ENCODE measurements at places on chromosomes 6 and 20.

DNA sequence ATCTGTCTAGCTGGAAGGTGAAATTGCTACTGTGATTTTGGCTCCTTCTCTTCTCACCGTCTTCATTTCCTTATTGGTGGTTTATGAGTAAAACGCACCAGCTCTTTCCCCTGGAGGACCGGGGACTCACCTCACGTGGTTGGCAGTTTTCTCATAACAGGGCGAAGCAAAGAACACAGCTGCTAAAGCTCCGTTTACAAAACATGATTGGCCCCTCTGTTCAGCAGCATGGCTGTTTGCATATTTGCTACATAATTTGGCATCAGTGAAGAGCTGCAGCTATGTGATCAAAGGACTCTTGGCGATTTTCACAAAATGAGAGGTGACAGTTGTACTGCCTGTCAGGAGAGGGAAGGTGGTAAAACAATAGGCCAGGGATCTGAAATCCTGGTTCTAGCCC, 20.5 kb upstream of the TMEM181 start:
- no peak for DNase-seq

DNA sequence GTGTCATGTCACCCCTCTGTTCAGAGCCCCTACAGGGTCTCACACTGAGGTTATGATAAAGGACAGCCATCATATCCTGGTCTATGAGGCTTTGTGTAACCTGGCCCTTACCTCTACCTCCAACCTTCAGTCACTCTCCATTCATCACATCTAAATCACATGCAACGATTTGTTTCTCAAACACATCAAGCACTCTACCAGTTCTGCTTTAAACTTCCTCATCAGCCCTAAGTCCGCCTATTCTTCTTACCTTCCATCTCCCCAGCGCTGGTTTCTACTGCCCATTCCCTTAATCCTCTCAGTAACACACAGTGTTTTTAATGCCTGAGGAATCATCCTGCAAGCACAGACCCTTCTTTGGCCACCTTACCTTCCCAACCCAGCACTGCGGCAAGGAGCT, 17.9 kb upstream of the BACH2 start:
- no peak for DNase-seq

DNA sequence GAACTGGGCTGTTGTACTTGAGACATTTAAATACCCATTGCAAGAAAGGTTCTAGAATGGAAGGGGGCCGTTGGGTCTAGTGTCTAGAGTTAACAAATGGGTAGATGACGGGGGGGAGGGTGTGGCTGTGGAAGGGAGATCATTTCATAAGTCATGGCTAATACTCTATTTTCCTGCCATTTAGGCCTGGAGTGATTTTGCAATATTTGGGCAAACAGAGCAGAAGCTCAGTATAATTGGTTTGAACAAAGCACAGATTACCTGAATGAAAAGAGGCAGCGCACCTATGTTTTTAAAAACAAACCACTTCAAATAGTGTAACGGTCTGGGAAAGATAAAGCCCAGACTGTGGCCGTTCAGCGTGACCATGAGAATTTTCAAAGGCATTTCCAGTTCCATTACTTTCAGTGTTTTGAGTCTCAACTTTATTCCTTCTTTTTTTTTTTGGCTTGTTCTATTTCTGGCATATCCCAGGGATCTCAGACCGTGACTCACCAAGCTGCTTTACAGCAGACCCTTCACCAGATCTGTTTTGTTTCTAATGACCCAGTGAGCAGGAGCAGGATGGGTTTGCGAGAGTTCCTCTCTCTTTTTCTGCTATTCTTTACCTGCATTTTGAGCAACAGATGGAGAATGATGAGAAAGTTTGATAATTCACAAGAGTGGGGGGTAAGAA, 73.7 kb downstream of the LYRM2 start:
- DNase-seq, result no peak

- DNase-seq, result no peak
These were observed 29.4 kb downstream of the NCOA5 start for GRCh38 chr20:46060301-46060881.

- DNase-seq, result no peak
These were observed 72.4 kb downstream of the SYTL3 start for GRCh38 chr6:158722176-158722729.

DNA sequence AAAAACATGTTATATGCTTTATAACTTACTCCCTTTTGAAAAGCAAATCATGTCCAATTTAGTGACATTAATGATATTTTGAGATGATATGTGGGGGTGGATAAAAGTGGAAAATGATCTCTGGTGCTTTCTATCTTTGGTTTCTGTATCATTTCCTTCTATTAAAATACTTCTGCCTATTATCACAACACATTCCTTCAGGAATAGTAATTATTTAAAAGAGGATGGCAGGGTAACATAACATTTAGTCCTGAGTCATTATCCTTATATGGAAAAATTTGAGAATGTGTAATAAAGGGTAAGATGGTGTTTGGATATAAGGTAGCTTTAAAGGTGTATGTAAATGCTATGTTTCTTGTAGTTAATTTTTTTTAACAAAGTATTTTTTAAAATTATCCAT, 657.7 kb downstream of the PHF3 start:
- DNase-seq, result no peak

GRCh38 chr6:66376001-66376400, 669.0 kb upstream of the EYS start:
- DNase-seq, result no peak

DNA sequence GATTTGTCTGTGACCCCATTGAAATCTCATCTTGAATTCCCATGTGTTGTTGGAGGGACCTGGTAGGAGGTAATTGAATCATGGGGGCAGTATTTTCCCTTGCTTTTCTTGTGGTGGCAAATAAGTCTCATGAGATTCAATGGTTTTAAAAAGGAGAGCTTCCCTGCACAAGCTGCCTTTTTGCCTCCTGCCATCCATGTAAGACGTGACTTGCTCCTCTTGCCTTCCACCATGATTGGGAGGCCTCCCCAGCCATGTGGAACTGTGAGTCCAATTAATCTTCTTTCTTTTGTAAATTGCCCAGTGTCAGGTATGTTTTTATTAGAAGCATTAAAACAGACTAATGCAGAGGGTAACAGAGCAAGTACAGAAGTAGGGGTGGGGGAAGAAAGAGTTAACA, 1097.0 kb upstream of the ADGRB3 start:
- no peak for DNase-seq

DNA sequence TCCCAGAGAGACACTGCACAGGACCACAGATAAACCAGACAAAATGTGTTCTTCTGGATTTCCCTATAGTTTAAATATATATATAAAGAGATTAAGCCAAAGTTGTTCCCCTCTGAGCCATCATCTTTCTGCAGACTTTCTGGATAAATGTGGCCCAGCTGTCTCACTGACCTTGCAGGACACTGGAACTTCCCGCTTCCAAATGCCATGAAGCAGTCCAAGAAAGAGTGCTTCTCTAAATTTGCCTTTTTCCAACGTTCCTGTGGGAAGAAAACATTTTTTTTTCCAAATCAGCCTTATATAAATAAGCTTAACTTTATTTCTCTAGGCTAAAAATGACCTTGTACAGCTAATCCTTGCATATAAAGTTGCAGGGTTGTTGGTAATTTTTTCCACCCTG, 65.7 kb downstream of the CYP39A1 start:
- DNase-seq, result no peak

DNA sequence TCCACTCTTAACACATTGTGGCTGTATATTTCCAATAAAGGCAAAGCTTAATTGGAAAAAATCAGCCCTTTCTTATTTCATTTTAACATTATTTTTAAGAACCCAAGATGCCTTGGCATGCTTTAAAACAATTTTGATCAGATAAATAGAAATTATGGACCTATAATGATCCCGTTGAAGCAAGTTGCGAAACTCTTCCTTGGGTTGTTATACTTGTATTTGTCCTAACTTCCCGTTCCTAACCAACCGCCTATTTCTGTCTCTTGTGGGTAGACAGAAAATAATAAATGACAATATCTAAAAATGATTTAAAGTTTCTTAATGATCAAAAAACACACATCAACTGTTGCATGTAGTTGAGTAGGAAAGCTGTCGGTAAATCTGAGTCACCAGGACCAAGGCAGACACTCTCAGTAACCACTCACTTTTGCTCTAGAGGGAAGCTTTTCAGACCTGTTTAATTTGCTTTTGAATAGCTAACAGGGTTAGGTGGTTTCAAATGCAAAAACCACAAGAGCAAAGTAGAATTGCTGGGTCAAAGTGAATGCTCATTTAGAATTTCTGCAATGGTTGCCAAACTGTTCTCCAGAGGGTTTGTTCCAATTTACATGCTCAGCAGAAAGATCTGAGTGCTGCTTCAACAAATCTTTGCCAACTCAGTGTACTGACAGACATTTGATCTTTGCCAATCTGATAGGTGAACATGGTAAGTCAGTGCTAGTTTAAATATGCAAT, 34.2 kb upstream of the KCNK5 start:
- no peak for DNase-seq

GRCh38 chr6:151036869-151037680, 171.6 kb downstream of the MTHFD1L start:
- no peak for DNase-seq

- no peak for DNase-seq
These were observed 35.3 kb upstream of the GFOD1 start for GRCh38 chr6:13522656-13523055.

DNA sequence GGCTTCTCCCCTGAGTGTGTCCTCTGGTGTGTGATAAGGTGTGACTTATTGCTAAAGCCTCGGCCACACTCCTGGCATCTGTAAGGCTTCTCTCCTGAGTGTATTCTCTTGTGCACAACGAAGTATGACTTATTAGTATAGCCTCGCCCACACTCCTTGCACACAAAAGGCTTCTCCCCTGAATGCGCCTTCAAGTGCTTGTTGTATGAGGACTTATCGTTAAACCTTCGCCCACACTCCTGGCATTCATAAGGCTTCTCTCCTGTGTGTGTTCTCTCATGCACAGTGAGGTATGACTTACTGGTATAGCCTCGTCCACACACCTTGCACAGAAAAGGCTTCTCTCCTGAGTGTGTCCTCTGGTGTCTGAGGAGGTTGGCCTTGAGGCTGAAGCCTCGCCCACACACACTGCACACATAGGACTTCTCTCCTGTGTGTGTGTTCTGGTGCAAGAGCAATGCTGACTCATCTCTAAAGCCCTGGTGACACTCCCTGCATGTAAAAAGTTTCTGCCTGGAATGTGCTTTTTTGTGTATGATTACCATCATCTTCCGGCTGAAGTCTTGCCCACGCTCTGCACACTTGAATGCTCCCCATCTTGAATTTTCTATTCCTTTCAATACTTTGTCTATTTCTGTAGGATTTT, 20.4 kb downstream of the ZNF337 start:
- DNase-seq, result no peak

GRCh38 chr6:115323001-115323400, 737.7 kb downstream of the FRK start:
- DNase-seq, result no peak

DNA sequence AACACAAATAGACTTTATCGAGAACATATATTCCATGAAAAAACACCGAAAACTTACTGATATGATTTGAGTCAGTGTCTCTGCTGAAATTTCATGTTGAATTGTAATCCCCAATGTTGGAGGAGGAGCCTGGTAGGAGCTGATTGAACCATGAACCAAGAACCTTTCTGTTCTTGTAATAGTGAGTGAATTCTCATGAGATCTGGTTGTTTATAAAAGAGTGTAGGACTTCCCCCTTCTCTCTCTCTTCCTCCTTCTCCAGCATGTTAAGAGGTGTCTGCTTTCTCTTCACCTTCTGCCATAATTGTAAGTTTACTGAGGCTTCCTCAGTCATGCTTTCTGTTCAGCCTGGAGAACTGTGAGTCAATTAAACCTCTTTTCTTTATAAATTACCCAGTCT, 1289.3 kb upstream of the CITED2 start:
- no peak for DNase-seq

DNA sequence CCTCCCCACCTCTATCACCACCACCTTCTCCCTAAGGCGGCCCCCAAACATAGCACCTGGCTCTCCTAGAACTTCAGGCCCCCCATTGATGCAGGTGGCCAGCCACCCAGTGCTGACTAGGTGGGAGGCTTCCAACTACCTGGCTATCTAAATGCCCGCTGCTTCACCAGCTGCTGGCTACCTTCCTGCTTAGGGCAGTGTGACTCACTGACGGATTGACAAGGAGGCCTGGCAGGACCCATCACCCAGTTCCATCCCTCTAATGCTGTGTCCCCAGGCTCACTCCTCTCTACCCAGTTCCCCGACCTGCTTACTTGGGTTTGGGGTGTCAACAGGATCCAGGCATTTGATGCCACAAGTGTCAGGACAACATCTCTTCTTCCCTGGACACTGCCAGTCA, 1.1 kb downstream of the SLPI start:
- DNase-seq, result no peak

- DNase-seq, result no peak
These were observed 329.1 kb downstream of the LAMA2 start for GRCh38 chr6:129212081-129212480.

GRCh38 chr6:102520966-102521365, 1127.5 kb downstream of the GRIK2 start:
- DNase-seq, result no peak

- DNase-seq, result no peak
These were observed 49.0 kb upstream of the VSTM2L start for GRCh38 chr20:37853823-37854375.

DNA sequence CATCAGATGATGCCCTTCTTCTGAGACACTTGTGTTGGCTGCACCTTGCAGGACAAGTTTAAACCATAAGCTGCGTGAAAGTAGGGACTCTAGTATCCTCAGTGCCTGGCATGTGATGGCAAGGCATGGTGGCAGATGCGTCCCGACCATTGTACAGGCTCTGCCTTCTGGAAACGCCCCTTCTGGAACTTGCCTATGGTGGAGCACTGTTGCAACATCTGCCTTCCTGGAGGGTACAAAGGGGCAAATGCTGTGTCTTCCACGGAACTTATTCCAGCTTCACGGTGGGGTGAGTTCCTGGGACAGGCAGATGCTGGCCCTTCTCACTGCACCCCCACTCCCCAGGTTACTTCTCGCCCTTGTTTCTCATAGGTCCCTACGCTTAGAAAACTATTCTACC, 232.8 kb downstream of the THBS2 start:
- DNase-seq, result no peak

GRCh38 chr6:12291839-12292604, 1.9 kb downstream of the EDN1 start:
- DNase-seq, result no peak

- no peak for DNase-seq
These were observed 806 bp downstream of the HLA-DOB start for GRCh38 chr6:32815996-32816395.

Measured in activated CD4-positive, CD25-positive, alpha-beta regulatory T cell (primary cell).